ENCODE measurements at places on chromosomes 5 and 9.

GRCh38 chr9:91606255-91606995 is 182.8 kb upstream of the NFIL3 start:
- DNase-seq: no peak

GRCh38 chr9:133710661-133711427 is 27.3 kb downstream of the SARDH start:
- DNase-seq: no peak

- no peak for DNase-seq
Observed at GRCh38 chr5:83306572-83307241, 164.8 kb upstream of the VCAN start.

DNA sequence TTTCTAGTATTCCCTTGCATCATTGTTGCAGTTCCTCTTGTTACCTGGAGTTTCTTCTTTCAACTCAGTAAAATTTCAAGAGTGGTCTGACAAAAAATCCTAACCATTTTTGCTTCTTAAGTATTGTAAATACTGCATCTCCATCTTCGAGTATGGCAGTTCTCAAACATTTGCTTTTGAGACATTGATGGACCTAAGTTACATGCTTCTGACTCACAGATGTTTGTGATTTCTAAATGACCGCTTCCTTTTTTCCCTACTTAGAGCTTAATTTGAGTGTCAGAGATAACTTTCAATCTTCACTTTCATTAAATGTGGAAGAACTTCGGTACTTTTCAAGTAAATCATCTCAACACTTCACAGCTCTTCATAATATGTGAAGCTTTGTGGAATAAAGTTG is 4.2 kb downstream of the UHRF2 start:
- no peak for DNase-seq

GRCh38 chr5:103428411-103428871 is 134.1 kb downstream of the NUDT12 start:
- no peak for DNase-seq

- no peak for DNase-seq
Observed at GRCh38 chr9:107375001-107375400, 91.9 kb downstream of the RAD23B start.

GRCh38 chr9:94533155-94533554 is 21.7 kb upstream of the PCAT7 start:
- no peak for DNase-seq

- DNase-seq: no peak
Observed at GRCh38 chr5:130893006-130893405, 272.1 kb downstream of the HINT1 start.

- DNase-seq: peak; percentile 72
Observed at GRCh38 chr5:72231991-72232703, 87.9 kb downstream of the MRPS27 start.

- DNase-seq: no peak
Observed at GRCh38 chr5:68738236-68738635, 355.6 kb upstream of the SLC30A5 start.

- DNase-seq: no peak
Observed at GRCh38 chr9:134051319-134051718, 16.5 kb downstream of the BRD3 start.

DNA sequence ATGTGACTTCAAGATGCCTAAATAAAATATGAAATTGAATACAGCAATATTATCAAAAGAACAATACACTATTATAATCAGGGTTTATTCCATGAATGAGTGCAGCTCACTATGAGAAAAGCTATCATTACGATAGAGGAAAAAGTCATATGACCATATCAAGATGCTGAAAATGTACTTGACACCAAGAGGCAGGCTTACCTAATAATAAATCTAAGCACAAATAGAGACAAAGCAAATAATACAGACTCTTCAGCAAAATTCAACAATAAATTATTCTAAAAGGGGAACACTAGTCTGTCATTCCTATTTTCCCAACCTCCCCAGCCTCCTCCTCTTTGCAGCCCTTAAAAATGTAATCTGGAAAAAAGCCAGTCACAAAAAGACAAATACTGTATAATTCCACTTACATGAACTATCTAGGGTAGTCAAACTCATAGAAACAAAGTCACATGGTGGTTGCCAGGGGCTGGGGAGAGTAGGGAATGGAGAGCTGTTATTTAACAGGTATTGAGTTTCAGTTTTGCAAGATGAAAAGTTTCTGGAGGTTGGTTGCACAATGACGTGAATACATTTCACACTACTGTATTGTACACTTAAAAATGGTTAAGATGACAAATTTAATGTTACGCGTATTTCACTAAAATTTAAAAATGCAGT is 148.4 kb downstream of the NFIB start:
- no peak for DNase-seq

GRCh38 chr5:32135086-32135485 is 39.0 kb downstream of the GOLPH3 start:
- no peak for DNase-seq

- DNase-seq: no peak
Observed at GRCh38 chr5:170353011-170353761, 36.0 kb downstream of the KCNMB1 start.

GRCh38 chr9:131500377-131500776 is 2.3 kb upstream of the POMT1 start:
- peak; percentile 50 for DNase-seq

DNA sequence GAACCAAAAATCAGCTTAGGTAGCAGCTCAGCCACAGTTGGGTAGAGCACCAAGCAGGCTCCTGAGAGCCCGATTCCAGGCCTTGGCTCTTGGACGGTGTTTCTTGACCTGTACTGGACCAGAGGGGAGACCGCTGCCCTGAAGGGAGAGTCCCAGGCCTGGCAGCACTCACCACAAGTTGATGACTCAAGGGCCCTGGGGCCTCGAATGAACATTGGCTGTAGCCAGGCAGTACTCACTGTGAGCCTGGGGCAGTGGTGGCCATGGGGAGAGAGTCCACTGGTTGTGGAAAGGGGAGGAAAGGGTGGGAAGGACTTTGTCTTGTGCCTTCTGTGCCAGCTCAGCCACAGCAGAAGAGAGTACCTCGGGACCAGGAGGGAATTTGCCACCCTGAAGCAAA is 166.1 kb downstream of the EDIL3 start:
- DNase-seq: no peak
